ENCODE measurements at places on chromosomes 6 and 20.

DNA sequence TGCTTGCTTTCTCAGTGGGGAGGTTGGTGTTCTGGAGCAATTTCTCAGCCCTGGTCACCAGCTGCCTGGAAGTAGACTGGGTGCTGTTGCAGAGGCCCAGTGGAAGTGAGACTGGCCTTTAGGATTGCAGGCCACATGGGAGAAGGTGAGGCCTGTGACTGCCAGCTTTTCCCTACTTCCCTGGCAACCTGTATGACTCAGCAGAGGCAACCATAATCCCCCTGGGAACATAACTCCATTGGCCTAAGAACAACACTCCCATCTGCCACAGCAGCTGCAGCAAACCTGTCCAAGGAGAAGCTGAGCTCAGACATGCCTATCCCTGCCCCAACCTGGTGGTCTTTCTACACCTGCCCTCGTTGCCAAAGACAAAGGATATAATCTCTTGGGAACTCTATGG, 473.5 kb upstream of the SPTLC3 start:
- DNase-seq: no peak

- peak; percentile 72 for DNase-seq
Measured at GRCh38 chr6:17869010-17869752, 118.3 kb downstream of the KIF13A start.

- DNase-seq: peak; percentile 69
Measured at GRCh38 chr6:131828080-131828479, 20.3 kb downstream of the ENPP1 start.

- DNase-seq: no peak
Measured at GRCh38 chr20:3172126-3172932, 1.0 kb downstream of the LZTS3 start.

DNA sequence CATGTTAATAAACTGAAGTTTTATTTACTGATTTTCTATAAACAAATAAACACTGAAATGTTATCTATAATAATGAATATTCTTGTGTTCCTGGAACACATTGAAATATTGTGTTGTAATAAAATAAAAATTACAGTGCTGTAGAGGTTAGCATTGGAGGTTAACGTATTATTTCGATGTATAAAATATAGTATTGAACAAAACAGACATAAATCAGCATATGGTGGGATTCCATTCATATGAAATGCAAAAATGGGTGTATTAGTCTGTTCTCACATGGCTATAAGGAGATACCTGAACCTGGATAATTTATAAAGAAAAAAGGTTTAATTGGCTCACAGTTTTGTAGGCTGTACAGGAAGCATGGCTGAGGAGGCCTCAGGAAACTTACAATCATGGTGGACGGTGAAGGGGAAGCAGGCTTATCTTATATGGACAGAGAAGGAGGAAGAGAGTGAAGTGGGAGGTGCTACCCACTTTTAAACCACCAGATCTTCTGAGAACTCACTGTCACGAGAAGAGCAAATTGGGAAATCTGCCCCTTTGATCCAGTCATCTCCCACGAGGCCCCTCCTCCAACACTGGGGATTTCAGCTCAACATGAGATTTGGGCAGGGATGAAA, 24.6 kb upstream of the BMP6 start:
- peak; percentile 38 for DNase-seq

GRCh38 chr6:50792771-50793170, 25.9 kb upstream of the TFAP2B start:
- no peak for DNase-seq

- no peak for DNase-seq
Measured at GRCh38 chr6:169641461-169642085, 60.3 kb downstream of the WDR27 start.

GRCh38 chr6:132789396-132789776, 9.1 kb downstream of the SLC18B1 start:
- no peak for DNase-seq

DNA sequence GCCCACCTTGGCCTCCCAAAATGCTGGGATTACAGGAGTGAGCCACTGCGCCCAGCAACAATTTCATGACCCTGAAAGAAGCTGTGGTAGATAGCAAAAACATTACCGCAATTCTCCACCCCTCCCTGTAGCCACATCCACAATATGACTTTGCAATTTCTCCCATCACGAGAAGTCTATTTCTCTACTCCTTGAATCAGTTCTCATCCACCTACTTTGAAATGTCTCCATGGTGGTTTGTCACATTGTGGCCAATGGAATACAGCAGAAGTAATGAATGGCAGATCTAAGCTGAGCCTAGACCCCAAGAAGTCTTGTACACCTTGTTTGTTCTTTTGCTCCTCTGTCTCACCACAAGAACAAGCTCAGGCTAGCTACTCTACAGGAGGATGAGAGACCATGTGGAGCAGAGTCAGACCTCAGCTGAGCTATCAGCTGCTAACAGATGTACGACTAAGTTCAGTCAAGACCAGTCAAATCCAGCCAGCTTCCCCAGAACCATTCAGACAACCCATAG, 6.3 kb downstream of the OXT start:
- DNase-seq: no peak

GRCh38 chr6:109164331-109164730, 69.0 kb downstream of the CEP57L1 start:
- no peak for DNase-seq

DNA sequence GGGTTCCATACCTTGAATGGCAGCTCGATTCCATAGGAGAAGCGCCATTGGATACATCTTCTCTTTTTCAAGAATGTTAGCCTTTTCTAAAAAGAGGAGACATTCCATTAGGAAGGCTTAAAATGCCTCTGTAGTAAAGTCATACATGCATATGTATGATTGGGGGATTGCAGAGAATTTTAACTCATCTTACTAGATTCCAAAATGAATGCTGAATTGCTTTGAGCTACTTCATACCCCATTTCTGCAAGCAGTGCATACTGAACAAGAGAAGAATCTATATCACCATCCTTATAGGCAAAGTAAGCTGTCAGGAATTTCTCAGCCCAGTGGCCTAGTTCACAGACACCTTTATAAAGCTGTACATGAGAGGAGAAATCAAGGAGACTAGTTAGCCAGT, 80.3 kb downstream of the NDUFAF5 start:
- no peak for DNase-seq

DNA sequence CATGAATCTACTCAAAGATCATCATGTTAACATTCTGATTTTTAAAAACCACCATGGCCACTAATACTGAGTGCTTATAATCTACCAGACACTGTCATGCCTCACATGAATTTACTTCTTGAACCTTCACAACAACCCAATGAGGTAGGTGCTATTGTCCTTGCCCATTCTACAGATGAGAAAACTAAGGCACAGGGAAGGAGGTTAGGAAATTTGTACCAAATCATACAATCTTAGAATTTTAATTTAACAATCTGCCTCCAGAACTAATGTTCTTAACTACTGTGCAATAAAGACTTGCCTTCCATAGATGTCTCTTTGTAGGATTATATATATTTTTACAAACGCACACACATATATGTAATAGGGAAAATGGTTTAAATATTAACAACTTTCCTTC, 269.5 kb downstream of the ALDH8A1 start:
- DNase-seq: no peak

GRCh38 chr6:2307799-2308198, 62.4 kb upstream of the GMDS start:
- no peak for DNase-seq

- DNase-seq: peak; percentile 97
Measured at GRCh38 chr6:151323791-151324487, 67.4 kb downstream of the ZBTB2 start.

DNA sequence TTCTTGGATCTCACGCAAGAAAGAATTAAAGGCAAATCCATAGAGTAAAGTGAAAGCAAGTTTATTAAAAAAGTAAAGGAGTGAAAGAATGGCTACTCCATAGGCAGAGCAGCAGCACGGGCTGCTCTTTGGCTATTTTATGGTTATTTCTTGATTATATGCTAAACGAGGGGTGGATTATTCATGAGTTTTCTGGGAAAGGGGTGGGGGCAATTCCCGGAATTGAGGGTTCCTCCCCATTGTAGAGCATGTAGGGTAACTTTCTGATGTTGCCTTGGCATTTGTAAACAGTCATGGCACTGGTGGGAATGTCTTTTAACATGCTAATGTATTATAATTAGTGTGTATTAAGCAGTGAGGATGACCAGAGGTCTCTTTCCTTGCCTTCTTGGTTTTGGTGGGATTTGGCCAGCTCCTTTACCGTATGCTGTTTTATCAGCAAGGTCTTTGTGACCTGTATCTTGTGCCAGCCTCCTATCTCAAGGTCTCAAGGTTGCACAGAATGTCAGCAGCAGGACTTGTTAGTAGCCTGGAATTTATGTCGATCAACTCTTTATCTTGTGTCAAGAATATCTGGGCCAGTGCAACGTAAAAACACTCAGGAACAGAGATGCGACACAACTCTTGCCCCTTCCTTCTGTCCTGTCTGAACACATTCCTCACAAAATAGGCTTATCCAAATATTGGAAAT, 931.4 kb downstream of the QKI start:
- DNase-seq: no peak
